Activated CD8-positive, alpha-beta memory T cell treated with anti-CD3 and anti-CD28 coated beads, Interleukin-2, amount 10 ng/mL, durations not matched to agents 7 days and 5 days (primary cell): ENCODE measurements at places on chromosomes 2 and 18. TPM values are rescaled to one million over a fixed set of nuclear protein-coding genes. Genes with fewer than 3 reads are reported as not detected.

- H3K27ac ChIP-seq, result no peak overlapping the region
- DNase-seq, result no peak
- H3K36me3 ChIP-seq, result no peaks in the 10 kb centered on the region
- H3K4me3 ChIP-seq, result no peak overlapping the region
These were observed 66.4 kb downstream of the CERS6 start for GRCh38 chr2:168522446-168522845.

- no peak overlapping the region for H3K27ac ChIP-seq
- H3K4me1 ChIP-seq, result peaks cover 3% of the 10 kb centered on the region
- no peak for DNase-seq
- no peaks in the 10 kb centered on the region for H3K27me3 ChIP-seq
These were observed 27.4 kb upstream of the SAG start for GRCh38 chr2:233280114-233280693.

DNA sequence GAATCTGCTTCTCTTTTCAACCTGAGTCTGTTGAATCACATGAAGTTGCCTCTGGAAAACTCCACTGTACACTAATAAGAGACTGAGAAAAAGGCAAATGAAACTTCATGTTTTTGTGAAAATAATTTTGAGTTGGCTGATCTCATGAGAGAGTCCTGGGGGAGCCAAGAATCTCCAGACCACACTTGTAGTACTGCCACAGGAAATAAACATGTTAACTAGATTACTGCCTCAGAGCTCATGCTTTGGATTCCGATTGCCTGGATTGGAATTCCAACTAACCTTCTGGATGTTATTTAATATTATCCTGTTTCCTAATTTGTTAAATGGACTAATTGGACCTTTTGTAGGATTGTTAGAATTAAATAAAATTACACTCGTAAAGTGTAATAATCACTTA lies 25.2 kb downstream of the NUP35 start:
- H3K4me1 ChIP-seq, result no peaks in the 10 kb centered on the region
- no peak overlapping the region for H3K4me3 ChIP-seq
- H3K27ac ChIP-seq, result no peak overlapping the region
- peaks cover 79% of the 10 kb centered on the region for H3K36me3 ChIP-seq

The SPC25 gene
- 42.1 TPM for total RNA-seq

The ALK gene
- total RNA-seq, result not detected
